ENCODE measurements at places on chromosomes 4 and X.

GRCh38 chr4:121299367-121299766 lies 81.5 kb downstream of the QRFPR start:
- no peak for DNase-seq

DNA sequence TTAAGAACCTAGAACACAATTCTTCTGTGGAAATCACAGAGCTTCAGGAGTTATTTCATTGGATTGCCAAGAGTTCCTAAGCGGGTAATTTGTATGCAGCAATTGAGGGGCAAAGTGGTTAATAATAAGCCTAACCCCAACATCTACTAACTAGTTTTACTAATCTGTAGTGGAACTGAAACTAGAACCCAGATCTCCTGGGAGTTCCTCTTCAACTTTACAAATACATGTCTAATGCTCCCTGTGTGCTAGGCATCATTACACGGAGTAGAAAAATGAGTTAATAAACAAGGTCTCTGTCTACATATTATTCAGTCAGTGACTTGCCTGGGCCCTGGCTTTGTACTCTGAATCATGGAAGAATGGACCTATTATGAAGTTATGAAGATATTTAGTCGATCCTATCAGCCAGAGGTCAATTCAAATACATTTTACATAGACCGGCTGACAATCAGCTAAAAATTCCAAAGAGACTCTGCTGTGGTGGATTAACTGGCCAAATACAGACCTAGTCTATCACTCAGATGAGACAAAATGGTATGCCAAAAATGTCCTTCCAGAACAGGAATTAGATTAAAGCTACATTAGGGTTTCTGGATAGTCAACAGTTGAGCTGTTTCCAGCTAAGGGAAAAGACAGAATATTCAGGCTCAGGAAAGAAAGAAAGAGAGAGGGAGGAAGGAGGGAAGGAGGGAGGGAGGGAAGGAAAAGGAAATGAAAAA lies 326.0 kb downstream of the FBXW7 start:
- DNase-seq: no peak

DNA sequence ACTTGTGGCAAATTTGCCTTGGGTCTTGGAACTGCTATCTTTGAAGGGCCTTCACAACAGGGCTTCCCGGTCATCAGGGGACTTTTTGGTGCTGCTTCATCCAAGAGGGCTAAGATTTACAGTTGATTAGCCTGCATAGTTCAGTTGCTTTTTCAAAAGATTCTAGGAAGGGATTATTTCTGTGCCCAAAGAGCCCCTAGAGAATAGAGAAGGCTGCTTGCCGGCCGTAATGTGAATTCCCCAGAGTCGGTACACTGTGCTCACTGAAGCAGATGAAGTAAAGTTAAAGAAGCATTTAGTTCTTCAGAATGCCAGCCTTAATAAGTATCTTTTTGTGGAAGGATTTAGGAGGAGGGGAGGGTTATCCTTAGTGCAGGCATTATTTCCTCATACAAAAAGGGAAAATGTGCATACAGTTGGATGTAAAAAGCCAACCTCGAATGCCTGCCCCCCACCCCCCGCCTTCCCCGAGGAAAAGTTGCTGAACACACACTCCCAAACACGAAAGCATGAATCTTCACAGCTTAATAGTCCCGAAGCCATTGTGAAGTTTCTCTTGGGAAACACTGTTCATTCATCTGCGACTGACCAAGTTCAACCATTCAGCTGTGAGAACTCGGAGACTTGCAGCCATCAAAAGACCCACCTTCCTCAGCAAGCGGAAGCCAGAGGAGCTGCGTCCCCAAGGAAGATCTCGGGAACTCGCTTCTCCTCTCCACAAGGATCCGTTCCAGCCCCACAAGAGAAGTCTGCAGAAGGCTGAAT lies 47.6 kb downstream of the ANOS1 start:
- no peak for DNase-seq

DNA sequence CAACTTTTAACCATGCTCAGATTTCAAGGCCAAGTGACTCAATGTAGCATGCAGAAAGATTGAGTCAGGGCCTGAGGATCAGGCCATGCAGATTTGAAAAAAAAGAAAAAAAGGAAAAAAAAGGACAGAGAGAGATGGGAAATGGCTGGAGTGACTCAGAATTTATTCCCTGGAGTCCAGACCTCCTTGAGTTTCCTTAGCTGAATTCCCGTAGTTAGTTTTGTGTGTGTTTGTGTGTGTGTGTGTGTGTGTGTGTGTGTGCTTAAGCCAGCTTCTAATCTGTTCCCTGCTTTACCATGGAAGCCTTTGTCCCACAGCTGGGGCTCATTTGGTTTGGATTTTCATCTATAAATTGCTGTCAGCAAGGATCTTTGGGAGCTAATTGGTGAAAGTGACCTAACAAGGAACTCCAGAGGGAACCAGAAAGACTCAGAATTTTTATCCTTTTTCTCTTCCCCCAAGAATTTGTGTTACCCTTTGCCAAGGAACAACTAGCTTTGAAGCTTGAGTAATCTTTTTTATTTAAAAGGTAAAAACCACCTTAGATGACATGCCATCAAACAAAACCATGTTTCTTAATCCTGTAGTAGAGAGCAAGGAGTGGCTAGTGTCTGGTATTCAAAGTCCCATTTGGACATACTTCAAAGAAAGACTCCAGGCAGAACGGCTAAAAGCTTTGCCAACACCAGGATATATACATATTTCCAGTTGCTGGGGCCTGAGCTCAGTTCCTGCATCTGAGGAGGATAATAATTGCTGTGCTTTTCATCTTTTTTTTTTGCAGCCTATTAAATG lies 109.0 kb upstream of the DDIT4L start:
- DNase-seq: no peak

GRCh38 chr4:15186149-15186548 lies 183.9 kb downstream of the CPEB2 start:
- DNase-seq: no peak

DNA sequence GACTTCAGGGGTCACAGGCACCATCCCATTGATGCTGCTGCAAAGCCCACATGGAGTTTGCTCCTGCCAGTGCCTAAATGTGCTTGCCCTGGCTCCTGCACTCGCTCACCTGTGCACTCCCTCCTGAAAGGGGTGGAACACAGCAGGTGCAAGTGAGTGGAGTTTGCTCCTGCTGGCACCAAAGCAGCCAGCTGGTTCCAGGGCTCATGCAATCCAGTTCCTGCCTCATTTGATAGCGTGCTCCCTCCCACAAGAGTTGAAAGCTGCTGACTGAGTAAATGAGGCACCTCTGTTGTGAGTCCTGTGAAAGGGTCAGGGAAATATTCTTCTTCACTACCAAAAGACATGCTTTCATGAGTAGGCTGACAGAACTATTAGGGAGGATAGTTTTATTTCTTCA lies 30.5 kb downstream of the CXCL8 start:
- DNase-seq: no peak

GRCh38 chr4:24476282-24476681 lies 108.1 kb downstream of the DHX15 start:
- no peak for DNase-seq

GRCh38 chr4:3829956-3830773 lies 64.0 kb downstream of the ADRA2C start:
- DNase-seq: no peak

DNA sequence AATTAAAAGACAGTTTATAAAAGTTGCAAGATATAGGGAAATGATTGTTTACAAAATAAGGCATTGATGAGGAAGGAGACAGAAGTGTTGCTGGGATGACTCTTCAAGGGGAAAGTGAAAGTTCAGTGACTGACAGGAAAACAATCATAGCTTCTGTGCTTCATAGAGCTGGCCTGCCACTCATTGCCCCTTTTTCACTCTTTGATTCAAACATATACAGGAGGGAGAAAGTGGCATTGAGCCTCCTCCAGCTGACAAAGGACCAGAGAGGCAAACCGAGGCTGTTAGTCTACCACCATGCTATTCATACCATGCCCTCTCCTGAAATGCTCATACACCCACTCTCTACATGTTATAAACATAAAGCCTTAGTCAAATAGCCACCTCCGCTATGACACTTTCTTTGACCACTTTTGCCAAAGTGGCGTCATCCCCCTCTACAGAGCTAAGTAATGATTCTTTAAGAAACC lies 79.2 kb upstream of the ATOH1 start:
- DNase-seq: no peak

DNA sequence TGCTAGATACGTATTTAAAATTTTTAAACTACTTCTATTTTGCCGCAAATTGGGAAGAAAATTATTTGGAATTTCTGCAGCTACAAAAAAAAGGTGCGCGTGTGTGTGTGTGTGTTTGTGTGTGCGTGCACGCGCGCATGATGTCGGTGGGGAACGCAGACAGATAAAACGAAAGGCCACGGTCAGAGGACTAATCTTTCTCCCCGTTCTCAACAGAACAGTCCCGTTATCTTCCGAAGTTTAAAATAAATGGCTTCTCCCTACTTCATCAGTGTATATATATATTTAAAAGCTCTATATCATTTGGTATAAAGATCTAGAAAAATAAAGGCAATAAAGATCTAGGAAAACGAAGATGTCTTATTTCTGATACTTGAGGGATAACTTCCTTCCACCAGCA lies 1.5 kb downstream of the MGARP start:
- DNase-seq: no peak

- DNase-seq: no peak
These were observed 5.2 kb downstream of the PNMA5 start for GRCh38 chrX:152988536-152989291.

DNA sequence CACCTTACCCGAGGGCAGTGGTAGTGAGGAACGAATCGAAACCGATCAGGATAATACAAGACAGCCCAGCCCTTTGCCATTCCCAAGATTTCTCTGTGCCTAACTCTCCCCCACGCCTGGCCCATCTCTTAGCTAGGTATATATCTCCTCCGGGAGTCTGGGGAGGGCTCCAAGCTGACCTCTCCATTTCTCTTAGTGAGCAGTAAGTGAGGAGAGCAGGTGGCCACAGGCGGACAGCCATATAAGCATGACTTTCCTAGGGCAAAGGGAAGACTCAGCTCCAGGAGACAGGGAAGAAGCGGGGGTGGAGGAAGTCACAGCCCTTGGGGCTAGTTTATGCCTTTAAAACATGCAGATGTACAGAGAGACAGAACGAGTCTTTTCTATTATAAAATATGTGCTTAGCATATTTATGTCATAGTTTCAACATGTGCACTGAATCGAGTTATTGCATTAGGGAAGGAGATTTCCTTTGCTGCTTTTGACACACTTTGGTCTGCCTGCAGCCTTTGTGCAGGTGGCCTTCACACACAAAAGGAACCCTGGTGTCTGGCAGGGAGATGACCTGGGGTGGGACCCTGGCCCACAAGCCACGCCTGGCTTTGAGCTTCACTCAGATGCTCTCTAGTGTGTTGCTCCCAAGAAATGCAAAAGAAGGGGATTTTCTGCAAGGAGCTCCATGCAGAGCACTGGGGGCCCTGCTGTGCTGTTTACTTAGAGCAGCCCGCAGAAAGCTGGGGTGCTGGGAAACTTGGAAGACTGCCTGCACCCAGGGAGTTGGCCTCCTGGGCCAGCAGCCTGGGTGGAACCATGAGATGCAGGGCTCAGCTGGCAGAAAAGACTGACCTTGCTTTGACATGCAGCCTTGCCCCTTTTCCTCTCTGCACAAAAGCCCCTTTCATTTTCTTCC lies 613.3 kb downstream of the BCOR start:
- DNase-seq: no peak

GRCh38 chr4:118762730-118763477 lies 73.0 kb downstream of the SEC24D start:
- DNase-seq: no peak

DNA sequence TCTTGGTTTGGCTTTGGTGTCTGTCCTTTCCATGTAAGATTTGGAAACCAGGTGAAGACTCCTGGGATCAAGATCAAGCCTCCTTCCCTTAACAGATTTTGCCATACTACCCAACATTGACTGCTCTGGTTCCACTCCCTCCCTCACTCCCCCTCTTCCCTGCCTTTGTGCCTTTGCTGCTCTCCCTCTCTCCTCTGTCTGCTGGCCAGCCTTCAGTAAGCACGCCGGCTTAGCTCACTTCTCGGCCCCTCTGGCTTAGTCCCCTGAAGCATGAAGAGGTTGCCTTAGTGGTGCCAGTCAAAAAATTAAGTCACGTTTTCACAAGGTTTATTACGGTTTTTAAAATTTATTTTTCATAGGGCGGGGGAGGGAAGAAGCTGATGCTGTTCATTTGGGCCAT lies 6.0 kb downstream of the GRIA3 start:
- no peak for DNase-seq

- peak; percentile 7 for DNase-seq
These were observed at the start of gene NAP1L2 for GRCh38 chrX:73214426-73215094. Gene NAP1L2, minus strand, starts transcription at chrX:73214851. Its CDS starts 359 bp downstream, at chrX:73214492.

DNA sequence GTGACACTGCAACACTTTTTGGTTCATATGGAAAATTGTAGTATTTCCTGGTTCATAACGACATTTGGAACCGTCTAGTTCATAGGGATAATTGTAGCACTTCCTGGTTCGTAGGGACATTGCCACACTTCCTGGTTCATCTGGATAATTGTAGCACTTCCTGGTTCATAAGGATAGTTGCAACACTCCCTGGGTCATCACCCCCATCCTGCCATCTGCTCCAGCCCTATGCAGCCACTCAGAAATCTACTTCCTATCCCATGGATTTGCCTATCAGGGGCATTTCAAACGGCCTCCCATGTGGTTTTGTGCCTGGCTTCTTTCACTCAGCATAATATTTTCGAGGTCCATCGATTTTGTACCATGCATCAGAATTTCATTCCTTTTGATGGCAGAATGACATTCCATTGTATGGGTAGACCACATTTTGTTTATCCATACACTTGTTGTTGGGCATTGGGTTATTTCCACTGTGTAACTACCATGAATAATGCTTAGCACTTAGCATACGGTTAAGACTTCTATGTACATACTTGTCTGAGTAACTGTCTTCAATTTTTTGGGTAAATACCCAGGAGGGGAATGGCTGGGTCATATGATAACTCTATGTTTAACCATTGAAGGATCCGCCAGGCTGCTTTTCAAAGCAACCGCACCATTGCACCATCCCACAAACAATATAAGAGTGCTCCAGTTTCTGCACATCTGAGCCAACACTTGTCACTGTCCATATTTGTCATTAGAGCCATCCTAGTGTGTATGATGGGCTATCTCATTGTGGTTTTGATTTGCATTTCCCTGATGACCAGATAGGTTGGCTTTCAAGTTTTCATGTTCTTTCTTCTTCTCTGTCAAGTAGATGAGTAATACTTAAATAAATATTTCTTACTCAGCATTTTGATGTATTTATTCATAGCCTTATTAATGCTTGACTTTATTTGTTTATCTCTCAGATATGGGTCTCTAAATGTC lies 58.3 kb upstream of the CD99 start:
- DNase-seq: no peak

DNA sequence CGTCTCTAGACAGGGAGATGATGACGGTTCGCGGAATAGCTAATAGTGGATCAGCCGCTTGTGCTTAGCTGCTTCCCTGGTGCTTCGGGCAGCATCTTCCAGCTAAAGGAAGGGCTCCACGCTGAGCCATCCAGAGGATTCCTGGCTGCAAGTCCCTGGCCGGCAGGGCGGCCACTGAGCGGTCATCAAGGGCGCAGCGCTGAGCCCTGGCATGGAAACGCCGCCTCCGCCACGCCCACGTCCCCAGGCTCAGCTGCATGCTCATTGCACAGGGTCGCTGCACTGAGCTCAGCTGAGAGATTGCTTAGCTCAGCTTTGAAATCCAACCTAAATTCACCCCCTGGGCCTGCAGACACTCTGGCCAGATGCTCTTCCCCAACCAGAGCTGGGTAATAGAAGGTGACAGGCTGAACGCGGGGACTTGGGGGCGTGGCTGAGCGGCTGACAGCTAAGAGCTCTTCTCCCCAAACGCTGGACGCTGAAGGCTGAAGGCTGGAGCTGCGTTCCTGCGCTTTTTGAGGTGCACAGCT lies 118.2 kb upstream of the KIT start:
- DNase-seq: no peak
